Endothelial cell (in vitro differentiated cells): ENCODE measurements at places on chromosomes 6 and 20. TPM values are rescaled to one million over a fixed set of nuclear protein-coding genes. Genes with fewer than 3 reads are reported as not detected.
A peak's percentile ranks its signal among the peaks of the same experiment; 100 is the strongest.

- no peak overlapping the region for H3K4me3 ChIP-seq
- H3K27me3 ChIP-seq = no peaks in the 10 kb centered on the region
- no peak overlapping the region for H3K27ac ChIP-seq
- H3K4me1 ChIP-seq = peaks cover 5% of the 10 kb centered on the region
- no peaks in the 10 kb centered on the region for H3K36me3 ChIP-seq
Measured at GRCh38 chr6:128150376-128150775, 249.5 kb upstream of the THEMIS start.

- no peaks in the 10 kb centered on the region for H3K4me1 ChIP-seq
- no peaks in the 10 kb centered on the region for H3K36me3 ChIP-seq
- no peaks in the 10 kb centered on the region for H3K27me3 ChIP-seq
- H3K27ac ChIP-seq = no peak overlapping the region
- no peak overlapping the region for H3K4me3 ChIP-seq
- no peak for DNase-seq
Measured at GRCh38 chr20:152131-152530, 5.1 kb upstream of the DEFB127 start.

The ABHD16B gene
- not detected for total RNA-seq

DNA sequence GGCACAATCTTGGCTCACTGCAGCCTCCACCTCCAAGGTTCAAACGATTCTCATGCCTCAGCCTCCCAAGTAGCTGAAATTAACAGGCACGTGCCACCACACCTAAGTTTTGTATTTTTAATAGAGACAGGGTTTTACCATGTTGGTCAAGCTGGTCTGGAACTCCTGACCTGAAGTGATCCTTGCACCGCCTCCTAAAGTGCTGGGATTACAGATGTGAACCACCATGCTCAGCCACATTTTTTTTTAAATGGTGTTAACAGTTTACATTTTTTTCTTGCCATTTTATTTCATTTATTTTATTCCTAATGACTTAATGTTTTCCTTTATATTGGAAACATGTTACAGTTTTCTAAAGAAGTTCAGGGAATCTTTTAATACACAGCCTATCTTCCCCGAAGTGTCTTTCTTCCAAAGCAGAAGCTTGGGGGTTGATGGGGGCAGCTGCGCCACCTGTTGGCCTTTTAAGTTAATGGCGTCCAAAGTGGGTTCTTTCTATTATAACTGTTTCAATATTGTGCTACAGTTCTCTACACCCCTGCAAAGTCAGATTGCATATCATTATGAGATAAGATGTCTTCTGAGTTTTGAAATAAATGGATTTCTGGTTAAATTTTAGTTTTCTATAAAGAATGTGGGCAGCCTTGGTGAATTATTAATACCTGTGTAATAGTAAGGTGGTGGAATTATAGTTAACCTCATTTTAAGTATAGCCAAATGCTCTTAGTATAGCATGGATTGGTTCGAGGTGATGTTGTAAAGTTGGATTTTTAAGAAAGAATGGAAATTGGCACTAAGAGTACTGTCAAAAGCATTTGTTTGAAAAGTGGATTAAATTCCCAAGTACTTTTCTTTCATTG lies 42.0 kb upstream of the PLCG1 start:
- peaks cover 1% of the 10 kb centered on the region for H3K27me3 ChIP-seq
- H3K27ac ChIP-seq = no peak overlapping the region
- peak; percentile 37 for DNase-seq
- no peak overlapping the region for H3K4me3 ChIP-seq
- H3K36me3 ChIP-seq = peaks cover 33% of the 10 kb centered on the region

The LINC00237 gene
- total RNA-seq = not detected

DNA sequence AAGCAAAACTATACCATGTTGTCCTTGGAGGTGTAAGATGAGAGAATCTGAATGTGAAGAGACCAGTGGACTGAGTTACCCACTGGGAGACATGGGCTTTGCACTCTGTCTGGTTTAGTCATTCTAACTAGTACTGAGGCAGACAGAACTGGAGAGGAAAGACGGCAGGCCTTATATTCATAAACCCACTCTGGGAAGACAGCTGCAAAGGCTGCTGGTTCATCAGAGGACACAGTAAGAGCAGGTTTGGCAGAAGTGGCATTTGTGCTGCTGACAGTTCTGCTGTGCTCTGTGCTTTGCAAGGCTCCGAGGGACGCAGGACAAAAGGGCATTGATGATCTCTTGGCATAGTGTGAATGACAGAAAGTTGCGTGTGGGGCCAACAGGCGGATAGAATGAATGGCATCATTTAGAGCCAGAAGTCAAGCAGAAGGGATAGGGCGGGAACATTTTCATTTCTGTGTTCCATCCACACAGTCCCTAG lies 142.3 kb upstream of the TENT5A start:
- H3K4me1 ChIP-seq = no peaks in the 10 kb centered on the region
- H3K27ac ChIP-seq = no peak overlapping the region
- DNase-seq = no peak
- no peaks in the 10 kb centered on the region for H3K36me3 ChIP-seq
- no peak overlapping the region for H3K4me3 ChIP-seq

The KIFC1 gene
- total RNA-seq = 19.0 TPM

The GNAS-AS1 gene
- total RNA-seq = 4.9 TPM

The HSPA1A gene
- total RNA-seq = 27.2 TPM
